ENCODE measurements at places on chromosomes 13 and 19.

- no peak for DNase-seq
Observed at GRCh38 chr19:2371656-2372055, 11.6 kb downstream of the TMPRSS9 start.

- no peak for DNase-seq
Observed at GRCh38 chr13:98141091-98141490, 1.8 kb upstream of the FARP1 start.

- no peak for DNase-seq
Observed at GRCh38 chr13:41611385-41611784, 154.0 kb downstream of the RGCC start.

GRCh38 chr13:90365130-90365529 is 982.4 kb upstream of the MIR17HG start:
- DNase-seq, result no peak

DNA sequence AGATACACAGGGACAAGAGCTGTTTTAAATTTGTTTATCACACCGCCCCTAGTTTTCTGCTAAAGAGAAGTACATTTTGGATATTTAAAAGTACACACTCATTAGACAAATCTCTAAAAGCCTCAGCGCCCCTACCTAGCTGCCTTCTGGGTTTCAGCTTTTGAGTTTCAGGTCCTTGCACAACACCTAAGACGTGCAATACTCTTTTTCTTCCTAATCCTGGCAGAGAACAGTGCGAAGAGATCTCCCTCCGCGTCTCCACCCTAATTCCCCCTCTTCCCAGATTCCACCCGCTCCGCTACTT is 421 bp upstream of the KLF5 start:
- no peak for DNase-seq

DNA sequence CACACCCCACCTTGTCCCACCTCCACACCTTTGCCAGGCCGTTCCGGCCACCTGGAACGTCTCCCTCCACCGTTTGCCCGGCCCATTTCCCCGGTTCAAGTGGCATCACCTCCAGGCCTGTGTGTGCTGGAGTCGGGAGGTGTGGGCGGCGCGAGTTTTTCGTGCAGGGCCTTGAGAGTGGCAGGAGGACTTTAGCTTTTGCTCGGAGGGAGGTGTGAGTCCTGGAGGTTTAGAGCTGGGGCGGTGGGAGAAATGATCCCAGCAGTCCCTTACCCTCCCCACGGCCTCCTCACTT is 4.3 kb upstream of the PALM start:
- no peak for DNase-seq
